ENCODE measurements at places on chromosomes 2 and 18.

GRCh38 chr2:24459224-24460161, 31.6 kb upstream of the NCOA1 start:
- no peak for DNase-seq

DNA sequence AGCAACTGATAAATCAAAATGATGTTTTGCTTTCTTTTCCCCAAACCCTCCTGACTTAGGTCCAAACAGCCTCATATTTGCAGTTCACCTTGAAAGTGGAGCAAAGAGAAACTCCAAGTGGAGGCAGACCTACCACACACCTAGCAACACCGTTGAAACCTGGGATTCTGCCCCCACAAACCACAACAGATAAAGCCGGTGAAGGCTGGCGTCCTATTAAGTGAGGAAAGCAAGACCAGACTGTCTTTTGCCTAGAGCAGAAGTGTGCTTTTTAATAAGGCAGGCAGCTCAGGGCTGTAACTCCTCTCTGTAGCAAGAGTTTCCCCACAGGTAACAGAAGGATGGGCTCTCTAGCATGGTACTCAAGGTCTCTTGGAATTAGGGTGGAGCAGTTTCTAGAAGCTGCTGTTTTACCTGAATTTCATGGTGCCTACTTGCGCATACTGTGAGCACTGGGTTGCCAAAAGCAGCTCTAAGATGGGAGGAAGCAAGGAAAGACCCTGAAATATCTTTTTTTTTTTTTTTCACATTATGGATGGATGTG, 336.9 kb downstream of the BCL11A start:
- DNase-seq = no peak

GRCh38 chr2:8004250-8004681, 677.6 kb upstream of the ID2 start:
- DNase-seq = no peak

DNA sequence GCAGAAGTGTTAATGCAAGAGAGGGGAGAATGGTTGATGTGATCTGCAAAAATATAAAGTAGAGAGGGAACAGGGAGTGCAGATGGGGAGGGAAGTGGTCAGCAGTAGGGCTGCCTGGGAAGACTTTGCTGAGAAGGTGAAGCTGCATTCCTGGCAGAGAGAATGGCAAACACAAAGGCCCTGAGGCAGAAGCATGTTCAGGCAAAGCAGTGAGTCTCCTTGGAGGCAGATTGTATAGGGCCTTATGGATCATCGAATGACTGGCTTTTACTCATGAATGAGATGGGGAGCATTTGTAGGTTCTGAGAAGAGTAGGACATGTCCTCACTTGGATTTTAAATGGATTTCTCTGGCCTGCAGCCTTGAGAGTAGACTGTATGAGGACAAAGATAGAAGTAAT, 9.5 kb downstream of the ITGA6 start:
- DNase-seq = no peak
